ENCODE measurements at places on chromosomes 6 and 20. TPM values are rescaled to one million over a fixed set of nuclear protein-coding genes. Genes with fewer than 3 reads are reported as not detected.

Gene THEMIS
- total RNA-seq, result not detected

Gene ZNF311
- 0.50 TPM for total RNA-seq

Gene SCGN
- total RNA-seq, result not detected

Gene SRMS
- total RNA-seq, result not detected

Gene SLC35D3
- total RNA-seq, result not detected

Gene SMPDL3A
- total RNA-seq, result 5.3 TPM

Gene GRM1
- total RNA-seq, result under 0.01 TPM

Gene RIPPLY2
- total RNA-seq, result 0.19 TPM

Gene TBX18
- 31.0 TPM for total RNA-seq

Gene ZC3H12D
- not detected for total RNA-seq

Gene RIMS1
- total RNA-seq, result 37.8 TPM

Gene TSPO2
- not detected for total RNA-seq

Gene DCBLD1
- total RNA-seq, result 21.3 TPM

Gene BPIFB1
- total RNA-seq, result not detected

Gene ACTL10
- 1.6 TPM for total RNA-seq

Gene MYB
- total RNA-seq, result not detected

Gene MRPS18B
- 25.9 TPM for total RNA-seq

Gene FOXQ1
- not detected for total RNA-seq

Gene GPR63
- 0.13 TPM for total RNA-seq

Gene KIAA1755
- 0.16 TPM for total RNA-seq

Gene RTEL1
- total RNA-seq, result 14.5 TPM

Gene PLN
- total RNA-seq, result not detected

Gene SLC22A7
- not detected for total RNA-seq

Gene GPLD1
- 0.06 TPM for total RNA-seq

Gene LHFPL5
- total RNA-seq, result not detected

Gene KIAA0408
- total RNA-seq, result under 0.01 TPM

Gene SIRPG
- total RNA-seq, result not detected

Gene DST
- total RNA-seq, result 292 TPM

Gene KIF25
- total RNA-seq, result 0.49 TPM

Gene CLIC5
- 0.06 TPM for total RNA-seq

Gene EDN1
- 486 TPM for total RNA-seq

Gene RAB44
- under 0.01 TPM for total RNA-seq

Gene SIRPB2
- total RNA-seq, result 2.8 TPM

Gene KCNS1
- total RNA-seq, result 0.16 TPM

Gene CCN6
- total RNA-seq, result not detected

Gene C6orf141
- total RNA-seq, result 55.0 TPM

Gene DEFB115
- not detected for total RNA-seq

Gene EFCAB8
- total RNA-seq, result under 0.01 TPM

Gene LY6G6F
- not detected for total RNA-seq

Gene CCN5
- total RNA-seq, result not detected

Gene SLC16A10
- total RNA-seq, result not detected

Gene HAO1
- total RNA-seq, result not detected

Measured in bladder microvascular endothelial cell (primary cell).